Type B pancreatic cell (in vitro differentiated cells): ENCODE measurements at places on chromosomes 1 and 21. TPM values are rescaled to one million over a fixed set of nuclear protein-coding genes. Genes with fewer than 3 reads are reported as not detected.

The LRRC3 gene
- 6.4 and 8.7 TPM in 2 replicates for total RNA-seq

The PRAMEF15 gene
- not detected in 2 replicates for total RNA-seq

The TMPRSS2 gene
- total RNA-seq: 82.1 and 91.7 TPM in 2 replicates

The RBP7 gene
- 0.92 and 2.9 TPM in 2 replicates for total RNA-seq

The MYOC gene
- total RNA-seq: not detected in 2 replicates

The DDR2 gene
- total RNA-seq: 1.8 and 54.4 TPM in 2 replicates

The IL10 gene
- not detected in 2 replicates for total RNA-seq

The PCBP3 gene
- total RNA-seq: 2.1 and 5.5 TPM in 2 replicates

The DBT gene
- 21.4 and 22.6 TPM in 2 replicates for total RNA-seq

The CHIT1 gene
- not detected in 2 replicates for total RNA-seq

The AIRE gene
- 0.12 TPM in 1 of 2 replicates, not detected in the other for total RNA-seq

The ILDR2 gene
- total RNA-seq: 0.24 and 48.7 TPM in 2 replicates

The OR2W3 gene
- not detected in 2 replicates for total RNA-seq

The TCEA3 gene
- total RNA-seq: 8.8 and 9.2 TPM in 2 replicates

The PAX7 gene
- 0.12 and 2.9 TPM in 2 replicates for total RNA-seq

The HMGCS2 gene
- total RNA-seq: 19.1 and 34.7 TPM in 2 replicates

The HSD11B1 gene
- total RNA-seq: not detected in 2 replicates

The FBXO2 gene
- 5.9 and 7.4 TPM in 2 replicates for total RNA-seq

The C1orf198 gene
- 42.1 and 62.5 TPM in 2 replicates for total RNA-seq

The PLA2G2F gene
- total RNA-seq: not detected in 2 replicates

The SMIM1 gene
- 10.8 and 15.1 TPM in 2 replicates for total RNA-seq

The DMRTA2 gene
- total RNA-seq: 0.29 and 0.48 TPM in 2 replicates

The TLCD4 gene
- 6.9 and 17.7 TPM in 2 replicates for total RNA-seq

DNA sequence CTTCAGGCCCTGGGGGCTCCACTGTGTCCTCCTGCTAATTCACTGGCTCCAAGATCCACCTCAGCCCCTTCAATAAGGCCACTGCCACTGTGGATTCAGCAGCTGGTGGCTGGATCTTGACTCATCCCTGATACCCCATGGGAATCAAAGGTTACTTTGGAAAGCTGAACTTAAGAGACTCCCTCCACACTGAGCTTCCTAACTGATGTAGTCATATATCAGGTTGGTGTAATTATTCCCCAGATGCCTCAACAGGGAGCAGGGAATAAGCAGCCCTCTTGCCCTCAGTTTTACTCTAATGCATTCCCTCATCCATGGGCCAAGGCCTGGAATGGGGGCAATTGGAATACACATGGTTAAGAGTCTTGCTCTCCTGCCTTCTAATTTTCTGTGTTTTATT, 164.6 kb downstream of the FASLG start:
- DNase-seq: no peak

DNA sequence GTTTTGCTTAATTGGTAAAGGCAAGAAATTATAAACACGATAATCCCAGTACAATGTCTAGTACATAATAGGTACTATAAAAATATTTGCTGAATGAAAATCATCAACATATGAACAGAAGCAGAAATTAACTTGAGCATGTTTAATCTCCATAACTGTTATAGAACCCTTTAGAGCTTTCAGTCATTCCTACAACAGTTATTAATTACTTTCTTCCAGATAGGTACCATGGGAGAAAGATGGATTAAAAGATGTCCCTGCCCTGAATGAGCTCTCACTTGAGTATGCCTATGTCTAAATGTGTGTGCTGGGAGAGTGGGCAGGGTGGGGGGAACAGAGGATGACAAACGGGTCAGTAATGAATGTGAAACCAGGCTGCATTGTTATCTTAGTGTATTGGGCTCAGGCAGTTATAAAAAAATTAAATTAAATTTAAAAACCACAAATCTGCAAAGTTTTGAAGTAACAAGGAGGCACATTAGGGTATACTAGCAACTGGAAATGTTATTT, 2.4 kb downstream of the EPS15 start:
- no peak for DNase-seq

GRCh38 chr1:171805395-171806115, 24.1 kb downstream of the METTL13 start:
- DNase-seq: no peak

GRCh38 chr1:3461238-3461933, 6.9 kb downstream of the ARHGEF16 start:
- no peak for DNase-seq

DNA sequence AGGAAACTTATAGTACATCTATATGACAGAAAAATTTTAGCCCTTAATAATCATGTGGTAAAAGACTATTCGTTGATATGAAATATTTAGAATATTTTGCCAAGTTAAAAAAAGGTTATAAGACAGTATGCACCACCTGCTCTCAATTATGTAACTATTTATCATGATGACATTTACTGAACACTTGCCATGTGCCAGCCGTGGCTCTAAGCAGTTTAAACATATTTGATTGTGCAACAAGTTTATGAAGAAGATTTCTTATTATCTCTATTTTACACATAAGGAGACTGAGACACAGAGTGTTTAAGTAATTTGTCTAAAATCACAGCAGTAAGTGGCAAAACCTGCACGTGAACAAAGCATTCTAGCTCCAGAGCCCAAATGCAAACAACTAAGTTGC, 199.3 kb upstream of the JUN start:
- no peak for DNase-seq

GRCh38 chr1:234398849-234399381, 25.7 kb downstream of the COA6 start:
- DNase-seq: no peak

GRCh38 chr1:78492386-78492950, 1.7 kb downstream of the PTGFR start:
- DNase-seq: no peak

DNA sequence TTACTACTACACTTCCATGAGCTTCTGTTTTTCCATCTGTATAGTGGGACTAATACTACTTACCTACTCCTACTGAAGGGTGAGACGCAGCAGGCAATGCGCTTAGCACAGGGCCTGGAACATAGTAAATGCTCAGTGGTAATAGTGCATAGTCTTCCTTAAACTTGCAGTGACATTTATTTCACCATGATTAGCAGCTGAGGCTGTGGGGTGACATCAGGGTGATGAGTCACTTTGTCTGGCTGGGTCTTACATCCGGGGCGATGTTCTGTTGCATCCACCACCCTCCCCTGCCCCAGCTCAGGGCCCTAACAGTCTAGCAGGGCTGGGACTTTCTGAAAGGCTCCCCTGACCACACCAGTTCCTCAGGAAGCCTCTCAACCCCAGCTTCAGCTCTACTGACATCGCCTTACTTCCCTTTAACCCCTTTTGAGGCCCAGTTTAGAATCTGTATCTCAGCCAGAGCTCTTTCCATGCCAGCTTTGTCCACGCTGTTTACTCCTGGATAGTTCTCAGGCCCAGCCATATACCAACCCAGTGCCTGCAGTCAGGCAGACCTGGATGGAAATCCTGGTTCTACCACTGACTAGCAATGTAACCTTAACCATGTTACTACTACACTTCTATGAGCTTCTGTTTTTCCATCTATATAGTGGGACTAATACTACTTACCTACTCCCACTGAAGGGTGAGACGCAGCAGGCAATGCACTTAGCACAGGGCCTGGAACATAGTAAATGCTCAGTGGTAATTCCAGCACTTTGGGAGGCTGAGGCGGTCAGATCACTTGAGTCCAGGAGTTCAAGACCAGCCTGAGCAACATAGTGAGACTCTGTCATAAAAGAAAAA, 66.3 kb downstream of the CD58 start:
- no peak for DNase-seq

DNA sequence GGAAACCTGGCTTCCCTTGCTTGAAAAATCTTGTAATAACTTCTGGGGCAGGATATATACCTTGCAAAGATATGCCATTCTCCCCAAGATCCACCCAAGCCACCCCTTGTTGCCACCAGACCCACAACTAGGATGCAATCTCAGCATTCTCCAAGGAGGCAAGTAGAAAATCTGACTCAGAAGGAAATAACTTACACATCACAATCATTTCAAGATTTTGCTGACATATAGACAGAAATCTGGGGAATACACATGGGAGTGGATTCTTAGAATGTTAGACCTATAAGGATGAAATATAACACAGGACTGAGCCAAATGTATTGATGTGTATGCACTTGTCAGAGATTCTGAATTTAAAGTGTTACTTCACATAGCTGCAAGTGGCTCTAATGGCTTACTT, 14.8 kb upstream of the ZDHHC18 start:
- no peak for DNase-seq

DNA sequence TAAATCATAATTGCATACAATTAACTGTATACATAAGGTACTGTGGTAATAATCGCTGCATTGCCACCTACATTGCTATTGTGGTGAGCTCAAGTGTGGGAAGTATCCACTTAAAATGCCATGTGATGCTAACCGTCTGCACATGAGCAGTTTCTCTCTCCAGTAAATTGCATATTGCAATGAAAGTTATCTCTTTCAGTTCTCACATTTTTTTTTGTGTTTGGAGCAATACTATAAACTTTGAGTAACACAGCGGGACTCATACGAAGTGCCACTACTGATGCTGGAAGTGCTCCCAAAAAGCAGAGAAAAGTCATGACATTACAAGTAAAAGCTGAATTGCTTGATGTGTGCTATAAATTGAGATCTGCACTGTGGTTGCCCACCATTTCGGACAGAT, 38.5 kb downstream of the DISC1 start:
- DNase-seq: no peak

- DNase-seq: no peak
These were observed 30.1 kb upstream of the PLEKHG5 start for GRCh38 chr1:6521536-6521935.

DNA sequence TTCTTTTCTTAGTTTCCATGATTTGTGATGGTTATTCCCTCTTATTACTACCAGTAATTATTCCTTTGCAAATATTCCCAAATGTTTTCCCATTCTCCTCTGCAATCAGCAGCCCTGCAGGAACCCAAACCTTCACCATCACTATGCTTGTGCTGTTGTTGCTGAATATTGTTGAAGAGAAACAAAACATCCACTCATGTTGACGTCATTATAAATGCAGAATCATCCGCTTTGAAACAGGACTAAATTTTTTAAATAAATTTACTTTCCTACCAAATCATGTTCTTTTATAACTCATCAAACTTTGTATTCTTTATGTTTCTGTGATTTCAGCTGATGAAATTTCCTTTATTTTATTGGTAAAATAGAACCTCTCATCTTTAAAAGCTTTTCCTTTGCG, 787.0 kb upstream of the B3GALT2 start:
- DNase-seq: no peak

DNA sequence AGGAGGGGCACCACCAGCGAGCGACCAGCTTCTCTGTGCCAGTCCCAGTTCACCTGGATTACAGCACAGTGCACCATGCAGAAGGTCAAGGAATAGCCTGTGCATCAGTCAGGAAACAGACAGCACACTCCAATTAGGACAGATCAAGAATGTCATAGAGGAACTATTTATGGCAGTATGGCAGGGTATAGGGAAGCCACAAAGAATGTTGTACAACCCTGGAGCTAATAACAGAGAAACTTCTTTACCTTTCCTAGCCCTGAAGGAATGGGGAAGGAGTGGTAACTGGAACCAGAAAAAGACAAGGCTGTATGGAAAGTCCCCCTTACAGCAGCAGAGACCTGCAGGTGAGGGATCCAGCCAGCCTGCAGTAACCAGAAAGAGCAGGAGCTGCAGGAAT, 87.8 kb upstream of the USP24 start:
- no peak for DNase-seq

GRCh38 chr1:230120921-230121381, 53.9 kb downstream of the GALNT2 start:
- no peak for DNase-seq

DNA sequence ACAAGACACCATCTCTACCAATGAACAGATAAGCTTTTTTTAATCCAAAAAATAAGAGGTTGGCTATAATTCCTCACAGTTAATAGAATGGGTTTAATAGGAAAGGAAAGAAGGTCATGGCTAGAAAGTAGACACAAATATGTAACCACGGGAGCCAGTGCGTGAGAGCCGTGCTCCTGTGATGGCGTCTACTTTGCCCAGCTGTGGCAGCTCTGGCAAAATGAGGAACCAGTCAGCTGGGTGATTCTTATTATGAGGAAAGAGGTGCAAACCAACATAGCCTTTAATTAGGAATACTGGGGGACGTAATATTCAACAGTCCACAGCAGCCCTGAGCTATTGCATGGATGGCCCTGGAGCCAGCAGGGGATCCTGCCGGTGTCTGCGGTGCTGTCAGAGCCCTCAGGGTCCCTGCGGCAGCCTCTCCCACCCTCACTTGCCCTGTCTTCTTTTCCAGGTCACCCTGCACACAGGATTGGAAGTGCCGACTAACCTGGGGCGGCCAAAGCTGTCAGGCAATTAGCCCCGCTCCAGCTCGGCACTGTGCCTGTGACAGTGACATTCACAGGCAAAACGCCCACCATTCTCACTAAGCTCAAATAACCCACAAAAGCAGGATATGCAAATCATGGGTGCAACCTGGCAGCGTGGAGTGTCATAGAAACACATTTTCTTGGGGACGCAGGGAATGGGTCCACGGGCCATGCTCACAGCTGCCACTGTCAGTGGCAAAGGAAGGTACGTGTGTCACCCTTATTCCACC, 25.9 kb upstream of the GNPAT start:
- DNase-seq: no peak

DNA sequence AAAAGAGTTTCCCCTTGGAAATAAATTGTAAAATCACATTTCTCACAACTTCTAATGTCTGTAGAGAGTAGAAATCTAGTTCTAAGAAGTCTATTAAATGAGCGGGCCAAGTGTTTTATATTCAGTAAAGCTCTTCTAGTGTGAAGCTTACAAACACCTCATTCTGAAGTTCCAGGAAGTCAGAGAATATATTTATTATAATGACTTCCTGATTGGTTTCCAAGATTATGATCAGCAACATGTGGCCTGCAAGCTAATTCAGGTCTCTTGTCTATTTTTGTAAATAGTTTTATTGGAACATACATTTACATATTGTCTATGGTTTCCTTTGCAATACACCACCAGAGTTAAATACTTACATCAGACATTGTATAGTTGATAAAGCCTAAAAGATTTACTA, 603.9 kb downstream of the AMY1C start:
- DNase-seq: no peak

DNA sequence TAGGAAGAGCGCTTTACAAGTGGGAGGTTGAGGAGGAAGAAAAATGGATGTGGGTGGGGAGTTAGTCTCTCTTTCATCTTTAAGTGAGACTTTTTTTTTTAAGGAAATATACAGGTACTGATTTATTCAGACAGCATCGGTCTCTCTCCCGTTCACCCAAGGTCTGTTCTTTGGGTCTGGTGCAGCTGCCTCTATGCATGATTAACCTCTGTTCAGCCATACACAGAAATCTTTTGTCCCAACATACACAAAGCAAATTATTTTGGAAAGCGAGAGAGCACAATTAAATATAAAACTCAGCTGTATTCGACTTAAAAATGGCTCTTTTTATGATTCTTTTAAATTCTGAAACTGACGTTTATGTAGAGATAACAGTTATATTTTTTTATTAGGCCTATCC, 11.0 kb downstream of the PROX1 start:
- no peak for DNase-seq

DNA sequence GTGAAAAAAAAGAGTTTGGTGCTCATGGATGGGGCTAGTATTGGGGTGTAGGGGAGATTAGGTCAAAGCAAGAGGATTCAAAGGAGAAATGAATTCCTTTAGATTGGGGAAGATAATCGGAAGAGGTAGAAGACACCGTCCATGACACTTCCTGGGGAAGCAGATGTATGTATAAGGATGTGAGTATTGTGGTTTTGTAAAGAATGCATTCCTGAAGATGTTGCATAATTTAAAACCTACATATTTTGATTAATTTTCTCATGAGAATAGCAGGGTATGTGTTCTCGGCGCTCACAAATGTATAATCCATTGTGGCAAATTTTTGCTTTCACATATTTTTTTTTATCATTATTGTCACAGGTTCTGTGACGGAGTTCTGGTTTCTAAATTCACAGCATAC, 5.5 kb upstream of the LGALS8 start:
- DNase-seq: no peak

GRCh38 chr1:185156288-185156853, 382 bp downstream of the TRMT1L start:
- peak; percentile 75 for DNase-seq
